ENCODE measurements at places on chromosomes 12 and 14.
A peak's percentile ranks its signal among the peaks of the same experiment; 100 is the strongest.

DNA sequence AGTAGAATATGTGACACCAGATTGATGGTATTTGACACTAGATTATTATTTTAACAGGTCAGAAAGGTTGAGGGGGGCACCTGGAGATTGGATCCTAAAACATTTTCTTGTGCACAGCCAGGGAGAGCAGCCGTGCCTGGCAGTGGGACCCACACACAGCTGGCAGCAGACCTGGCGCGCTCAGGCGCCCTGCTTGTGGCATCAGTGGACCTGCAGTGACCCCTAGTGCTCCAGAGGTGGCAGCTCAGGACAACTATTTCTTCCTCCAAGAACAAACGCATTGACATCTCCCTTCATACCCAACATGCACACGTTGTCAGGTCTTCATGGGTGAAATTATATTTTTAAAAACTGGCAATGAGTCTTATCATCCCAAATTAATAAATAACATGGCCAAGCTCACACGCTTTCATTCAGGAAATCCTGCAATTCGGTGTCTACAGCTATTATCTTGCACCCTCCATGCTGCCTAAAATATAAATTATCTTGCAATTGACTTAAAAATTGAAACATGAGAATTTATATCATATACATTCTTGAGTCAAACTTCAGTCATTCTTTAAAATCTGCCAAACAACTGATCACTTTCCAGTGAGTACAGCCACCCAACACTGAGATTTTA lies 7.7 kb upstream of the TMEM132D start:
- DNase-seq, result no peak

DNA sequence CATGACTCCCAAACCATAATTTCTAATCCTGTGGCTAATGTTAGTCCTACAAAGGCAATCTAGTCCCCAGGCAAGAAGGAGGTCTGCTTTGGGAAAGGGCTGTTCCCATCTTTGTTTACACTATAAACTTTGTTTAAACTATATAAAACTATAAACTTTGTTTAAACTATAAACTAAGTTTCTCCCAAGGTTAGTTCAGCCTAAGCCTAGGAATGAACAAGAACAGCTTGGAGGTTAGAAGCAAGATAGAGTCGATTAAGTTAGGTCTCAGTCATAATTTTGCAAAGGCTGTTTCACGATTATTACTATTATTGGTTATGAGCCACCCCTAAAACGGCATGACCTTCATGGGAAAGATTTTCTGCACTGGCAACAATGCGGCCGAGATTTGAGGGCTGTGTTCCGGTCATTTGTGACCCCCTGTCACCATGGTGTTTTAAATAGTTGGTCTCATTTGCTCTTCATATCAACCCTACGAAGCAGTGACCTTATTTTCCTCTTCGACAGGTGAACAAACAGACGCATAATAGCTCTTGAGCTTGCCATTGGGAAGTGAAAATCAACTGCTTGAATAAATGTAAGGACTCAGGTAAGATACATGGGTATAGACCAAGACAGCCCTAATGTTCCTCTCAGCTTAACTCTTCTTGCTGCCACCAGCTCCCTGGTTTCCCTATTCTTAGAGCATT lies 322.6 kb upstream of the TMEM132C start:
- DNase-seq, result no peak

DNA sequence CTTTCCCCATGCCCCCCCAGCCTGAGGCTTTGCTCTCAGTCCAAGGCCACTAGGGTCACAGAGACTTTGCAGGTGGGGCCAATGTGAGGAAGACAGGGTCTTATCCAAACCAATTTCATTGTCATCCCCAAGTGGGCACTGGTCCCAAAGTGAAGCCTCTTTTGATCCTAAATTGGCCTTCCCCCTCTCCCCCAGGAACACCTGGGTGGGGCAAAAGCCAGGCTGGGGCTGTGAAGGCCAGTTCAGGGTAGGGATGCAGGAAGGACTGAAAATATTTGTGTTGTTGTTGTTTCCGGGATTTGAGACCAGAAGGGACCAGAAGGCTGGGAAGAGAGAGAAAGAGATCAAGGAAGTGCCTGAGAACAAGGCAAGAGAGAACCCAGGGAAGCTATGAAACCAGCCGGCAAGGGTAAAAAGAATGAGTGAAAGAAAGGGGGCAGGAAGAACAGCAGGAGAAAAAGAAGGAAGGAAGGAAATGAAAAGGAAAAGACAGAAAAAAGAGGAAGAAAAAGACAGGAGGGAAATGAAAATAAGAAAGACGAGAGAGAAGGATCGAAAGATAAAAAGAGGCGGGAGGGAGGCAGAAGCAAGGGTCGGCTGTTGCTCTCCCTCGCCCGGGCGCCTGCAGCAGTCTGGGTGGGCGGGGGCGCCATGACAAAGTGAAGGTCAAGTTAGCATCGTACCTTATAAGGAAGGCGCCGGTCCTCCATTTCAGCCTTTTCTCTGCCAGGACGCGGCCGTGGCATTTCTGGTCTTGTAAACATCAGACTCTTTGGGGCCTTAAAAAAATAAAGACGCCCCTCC lies 7.4 kb upstream of the HOXC11 start:
- no peak for DNase-seq

DNA sequence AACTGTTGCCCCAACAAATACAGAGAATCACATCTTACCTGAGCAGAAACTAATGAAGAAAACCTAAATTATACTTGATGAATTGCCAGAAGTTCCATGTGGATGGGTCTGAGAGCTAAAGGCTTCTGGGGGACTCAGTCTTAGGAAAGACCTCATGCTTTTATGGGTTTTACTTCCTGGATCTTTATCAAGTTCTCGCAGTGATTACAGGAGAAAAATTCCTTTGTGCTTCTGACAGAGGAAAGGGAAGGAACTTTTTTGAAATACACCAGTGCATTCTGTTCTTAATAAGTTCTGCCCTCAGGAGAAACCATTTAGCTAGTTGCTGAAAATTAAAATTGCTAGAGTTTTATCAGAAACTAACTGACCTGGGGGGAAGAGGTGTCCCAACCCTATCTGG lies 203.9 kb upstream of the KITLG start:
- no peak for DNase-seq

- no peak for DNase-seq
Measured at GRCh38 chr14:68772761-68773381, 20.0 kb downstream of the ZFP36L1 start.

GRCh38 chr12:25558586-25558985 lies 5.5 kb upstream of the LMNTD1 start:
- no peak for DNase-seq

DNA sequence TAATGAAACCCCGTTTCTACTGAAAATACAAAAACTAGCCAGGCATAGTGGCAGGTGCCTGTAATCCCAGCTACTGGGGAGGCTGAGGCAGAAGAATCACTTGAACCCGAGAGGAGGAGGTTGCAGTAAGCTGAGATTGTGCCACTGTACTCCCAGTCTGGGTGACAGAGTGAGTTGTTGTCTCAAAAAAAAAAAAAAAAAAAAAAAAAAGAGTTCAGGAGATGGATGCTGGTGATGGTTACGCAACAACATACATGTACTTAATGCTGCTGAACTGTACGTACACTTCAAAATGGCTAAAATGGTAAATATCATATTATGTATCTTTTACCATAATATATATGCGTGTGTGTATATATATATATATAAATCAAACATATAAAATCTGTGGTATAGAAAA lies 29.0 kb downstream of the ACTN1 start:
- DNase-seq, result no peak

- no peak for DNase-seq
Measured at GRCh38 chr12:124341645-124342069, 46.8 kb downstream of the RFLNA start.

- no peak for DNase-seq
Measured at GRCh38 chr14:23430016-23430722, 5.3 kb downstream of the MYH7 start.

- no peak for DNase-seq
Measured at GRCh38 chr12:102885043-102885932, 31.8 kb downstream of the PAH start.

DNA sequence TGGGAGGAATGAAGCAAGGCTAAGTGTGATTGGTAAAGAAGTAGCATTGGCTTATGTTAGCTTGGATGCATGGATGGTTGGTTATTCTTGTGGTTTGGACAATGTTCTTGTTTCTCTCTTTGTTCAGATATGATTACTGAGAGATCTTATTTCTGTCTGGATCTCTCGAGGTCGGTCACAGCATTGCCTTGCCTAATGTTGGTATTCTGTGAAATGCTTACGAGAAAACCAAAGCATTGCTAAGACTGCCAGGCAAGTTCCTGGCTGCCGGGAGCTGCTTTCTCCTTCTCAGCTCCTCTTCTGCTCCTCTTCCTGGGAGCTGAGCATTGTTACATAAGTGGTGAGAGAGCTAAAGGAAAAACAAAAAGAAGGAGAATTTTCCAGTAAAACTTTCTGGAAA lies 7.4 kb upstream of the RND1 start:
- no peak for DNase-seq

GRCh38 chr12:115504306-115505290 lies 772.9 kb downstream of the MED13L start:
- no peak for DNase-seq

- no peak for DNase-seq
Measured at GRCh38 chr14:73462815-73463214, 4.5 kb upstream of the NUMB start.

DNA sequence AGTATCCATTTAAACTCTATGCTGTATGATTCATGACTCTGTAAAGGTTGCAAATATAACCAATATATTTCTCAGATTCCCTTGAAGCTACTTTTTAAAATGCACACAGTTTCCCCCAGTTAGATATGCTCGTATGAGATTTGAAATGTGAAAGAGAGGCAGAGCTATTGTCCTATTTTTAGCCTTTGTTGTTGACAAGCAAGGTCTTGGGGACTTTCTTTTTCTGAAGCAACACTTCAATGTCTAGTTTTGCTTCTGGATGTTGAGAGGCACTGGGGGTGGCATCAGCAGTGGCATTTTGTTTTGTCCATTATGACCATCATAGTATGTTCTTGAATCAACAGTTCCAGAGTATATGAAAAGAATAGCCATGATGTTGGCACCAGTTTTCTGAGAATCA lies 63.4 kb downstream of the ASCL1 start:
- DNase-seq, result no peak

DNA sequence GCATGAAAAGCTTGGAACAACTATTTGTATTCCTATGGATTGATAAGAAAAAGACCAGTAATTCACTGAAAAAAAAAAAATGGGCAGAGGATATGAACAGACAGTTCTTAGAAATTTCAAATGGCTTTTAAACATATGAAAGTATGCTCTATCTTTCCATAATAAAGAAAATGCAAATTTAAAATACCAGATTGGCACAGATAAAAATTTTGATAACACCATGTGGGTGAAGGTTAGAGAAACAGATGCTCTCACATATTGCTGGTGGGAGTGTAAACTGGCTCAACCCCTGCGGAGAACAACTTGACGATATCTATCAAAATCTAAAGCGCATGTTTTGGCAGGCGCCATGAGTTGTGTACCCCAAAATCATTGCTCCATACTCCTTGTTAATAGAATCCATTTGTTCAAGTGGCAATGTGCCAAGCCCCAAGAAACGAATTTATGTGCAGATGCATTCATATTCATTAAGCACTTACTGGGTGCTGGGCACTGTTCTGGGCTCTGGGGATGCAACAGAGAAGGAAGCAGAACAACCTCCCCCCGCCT lies 29.5 kb upstream of the TMPO start:
- no peak for DNase-seq

DNA sequence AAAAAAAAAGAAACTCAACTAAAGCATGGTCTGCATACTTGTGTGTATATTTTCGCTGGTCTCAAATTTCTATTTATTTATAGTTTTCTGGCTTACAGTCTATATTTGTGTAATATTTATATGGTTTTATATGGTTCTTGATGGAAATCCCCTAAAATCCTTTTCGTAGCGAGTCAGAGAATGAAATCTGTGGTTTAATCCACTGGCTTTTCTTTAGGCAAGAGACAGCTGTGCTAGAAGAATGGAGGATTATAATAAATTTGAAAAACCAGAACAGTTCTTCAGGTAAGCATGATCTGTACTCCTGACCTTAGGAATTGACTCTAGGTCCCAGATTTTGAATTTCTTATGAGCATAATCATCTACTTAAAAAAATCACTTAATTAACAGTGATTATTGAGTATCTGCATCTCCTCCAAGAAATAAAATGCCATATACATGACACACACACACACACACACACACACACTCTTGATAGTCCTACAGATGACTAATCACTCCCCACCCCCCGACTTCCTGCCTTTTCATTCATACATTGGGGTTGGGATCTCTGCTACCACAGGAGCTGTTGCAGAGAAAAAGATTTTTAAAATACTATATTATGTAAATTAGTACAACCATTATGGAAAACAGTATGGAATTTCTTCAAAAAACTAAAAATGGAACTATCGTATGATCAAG lies 113.4 kb downstream of the CRADD start:
- no peak for DNase-seq

- peak; percentile 68 for DNase-seq
Measured at GRCh38 chr12:7497661-7498060, 5.9 kb downstream of the CD163 start.

DNA sequence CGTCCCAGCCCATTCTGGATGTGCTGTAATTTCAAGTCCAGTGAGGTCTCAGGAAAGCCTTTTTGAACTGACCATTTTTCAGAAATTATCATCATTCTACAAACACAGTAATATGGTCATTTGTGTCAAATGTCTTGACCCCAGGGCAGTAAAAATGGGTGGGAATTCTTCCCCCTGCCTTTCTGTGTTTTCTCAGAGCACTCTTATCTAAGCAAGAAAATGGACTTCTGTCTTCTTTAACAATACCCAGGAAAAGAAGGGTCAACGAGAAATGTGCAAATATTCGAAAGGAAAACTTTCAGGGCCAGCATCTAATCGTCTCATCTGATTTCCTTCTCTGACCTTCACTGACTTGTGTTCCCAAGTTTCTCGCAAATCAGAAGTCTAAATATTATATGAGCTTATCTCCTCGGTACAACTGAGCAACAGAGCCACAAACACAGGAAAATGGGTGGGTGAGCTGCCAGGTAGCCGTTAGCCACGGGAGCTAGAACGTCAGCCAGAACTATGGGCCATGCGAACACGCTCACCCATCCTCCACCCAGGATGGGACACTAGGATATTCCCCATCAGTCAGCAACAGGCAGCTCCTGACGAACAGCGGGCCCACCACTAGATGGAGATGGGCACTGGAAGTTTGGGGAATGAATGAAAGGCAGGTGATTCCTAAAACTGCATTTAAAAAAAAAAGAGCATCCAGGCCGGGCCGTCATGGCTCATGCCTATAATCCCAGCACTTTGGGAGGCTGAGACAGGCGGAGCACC lies 57.1 kb downstream of the VWF start:
- DNase-seq, result peak; percentile 90

GRCh38 chr14:105894125-105894977 lies 368.0 kb downstream of the TMEM121 start:
- DNase-seq, result no peak

- DNase-seq, result no peak
Measured at GRCh38 chr12:122721057-122721545, 4.5 kb upstream of the HCAR3 start.

DNA sequence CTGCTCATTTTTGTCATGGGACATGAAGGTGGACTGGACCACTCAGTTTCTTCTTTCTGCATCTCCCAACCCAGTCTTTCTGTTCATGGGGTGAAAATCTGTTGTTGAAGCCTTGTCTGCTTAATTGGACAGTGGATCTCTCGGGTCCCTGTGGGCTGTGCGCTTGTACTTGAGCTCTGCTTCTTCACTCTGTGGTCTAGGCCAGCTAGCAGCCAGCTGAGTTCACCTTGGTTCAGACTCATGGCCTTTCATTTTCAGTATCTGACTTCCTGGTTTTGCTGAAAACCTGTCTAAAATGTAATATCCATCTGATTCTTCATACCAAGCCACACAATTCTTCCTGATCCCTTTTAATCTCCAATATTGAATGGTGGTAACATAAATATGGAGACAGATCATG lies 117.2 kb downstream of the LRRK2 start:
- no peak for DNase-seq
